Mesendoderm (in vitro differentiated cells): ENCODE measurements at places on chromosomes 3 and 15.

DNA sequence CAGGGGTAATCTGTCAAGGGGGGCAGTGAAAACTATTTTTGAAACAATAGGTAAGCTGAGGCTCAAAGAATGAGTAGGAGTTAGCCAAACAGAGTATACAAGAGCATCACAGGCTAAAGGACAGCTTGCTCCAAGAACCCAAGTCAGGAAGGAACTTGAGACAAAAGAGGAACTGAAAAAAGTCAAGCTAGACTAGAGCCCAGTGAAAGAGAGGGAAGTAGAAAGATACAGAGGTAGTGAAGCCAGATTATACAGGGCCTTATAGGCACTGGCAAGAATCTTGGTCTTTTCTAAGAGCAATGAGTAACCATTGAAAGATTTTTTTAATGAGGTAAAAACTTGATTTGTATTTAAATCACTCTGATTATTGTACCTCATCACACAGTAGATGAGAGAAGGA lies 69.9 kb downstream of the FILIP1L start:
- no peak for DNase-seq

GRCh38 chr3:12627370-12627769 lies 36.5 kb downstream of the RAF1 start:
- no peak for DNase-seq

DNA sequence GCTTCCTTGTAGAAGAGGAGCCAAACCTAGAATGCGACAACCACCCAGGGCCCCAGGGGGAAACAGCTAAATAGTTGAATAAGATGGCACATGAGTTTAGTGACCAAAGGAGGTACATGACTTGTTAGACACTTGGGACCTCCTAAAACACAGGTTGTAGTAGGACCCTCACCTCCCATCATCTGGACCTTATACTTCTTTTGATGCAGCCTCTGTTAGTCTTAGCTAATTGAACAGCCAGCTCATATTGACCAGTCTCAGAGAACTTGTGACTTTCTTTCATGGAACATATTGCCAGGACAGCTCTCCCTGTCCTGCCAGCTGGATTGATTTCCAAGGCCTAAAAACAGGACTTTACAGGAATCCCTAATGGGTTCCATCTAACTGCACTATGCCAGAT lies 45.0 kb downstream of the SPSB4 start:
- DNase-seq = no peak

DNA sequence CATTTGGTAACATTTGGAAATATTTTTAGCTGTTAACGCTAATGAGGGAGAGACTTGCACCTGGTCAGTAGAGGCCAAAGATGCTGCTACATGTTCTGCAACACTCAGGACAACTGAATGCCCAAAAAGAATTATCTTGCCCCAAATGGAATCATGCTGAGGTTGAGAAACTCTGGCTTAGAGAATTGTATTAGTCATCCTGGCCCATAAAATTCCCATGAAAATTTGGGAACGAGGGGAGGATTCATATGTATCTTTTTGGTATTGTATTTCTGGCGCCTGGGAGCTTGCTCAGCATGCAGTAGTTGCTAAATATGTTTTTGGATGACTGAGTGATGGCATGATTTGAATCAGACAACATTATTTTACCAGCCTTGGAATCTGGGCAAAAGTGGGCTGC lies 59.9 kb downstream of the CHL1 start:
- no peak for DNase-seq

DNA sequence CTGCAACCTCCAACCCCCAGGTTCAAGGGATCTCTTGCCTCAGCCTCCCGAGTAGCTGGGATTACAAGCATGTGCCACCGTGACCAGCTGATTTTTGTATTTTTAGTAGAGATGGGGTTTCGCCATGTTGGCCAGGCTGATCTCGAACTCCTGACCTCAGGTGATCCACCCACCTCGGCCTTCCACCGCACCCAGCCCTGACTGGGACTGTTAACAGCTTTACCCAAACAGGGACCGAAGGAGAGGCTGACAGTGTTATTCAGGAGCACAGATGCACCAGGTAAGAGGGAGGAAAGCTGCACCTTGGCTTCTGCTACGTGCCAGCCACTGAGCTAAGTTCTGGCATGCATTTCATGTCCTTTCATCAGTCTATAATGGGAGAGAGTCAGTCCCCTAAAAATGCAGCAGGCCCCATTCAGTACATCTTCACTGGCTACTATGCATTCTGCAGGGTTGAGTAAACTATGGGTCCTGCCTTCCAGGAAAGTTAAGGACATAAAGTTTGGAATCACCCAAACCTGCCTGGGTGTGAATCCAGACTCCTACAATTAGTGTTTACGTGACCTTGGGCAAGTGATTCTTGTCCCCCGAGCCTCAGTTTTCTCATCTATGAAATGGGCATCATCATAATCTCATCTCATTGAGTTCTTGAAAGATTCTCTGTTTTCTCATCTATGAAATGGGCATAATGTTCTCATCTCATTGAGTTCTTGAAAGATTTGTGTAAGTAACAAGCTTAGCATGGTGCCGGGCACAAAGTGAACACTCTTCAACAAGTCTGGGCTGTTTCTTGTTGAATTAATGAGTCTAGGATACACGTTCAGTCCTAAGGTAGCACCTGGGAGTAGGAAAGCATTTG lies 82.2 kb downstream of the CPN2 start:
- no peak for DNase-seq

DNA sequence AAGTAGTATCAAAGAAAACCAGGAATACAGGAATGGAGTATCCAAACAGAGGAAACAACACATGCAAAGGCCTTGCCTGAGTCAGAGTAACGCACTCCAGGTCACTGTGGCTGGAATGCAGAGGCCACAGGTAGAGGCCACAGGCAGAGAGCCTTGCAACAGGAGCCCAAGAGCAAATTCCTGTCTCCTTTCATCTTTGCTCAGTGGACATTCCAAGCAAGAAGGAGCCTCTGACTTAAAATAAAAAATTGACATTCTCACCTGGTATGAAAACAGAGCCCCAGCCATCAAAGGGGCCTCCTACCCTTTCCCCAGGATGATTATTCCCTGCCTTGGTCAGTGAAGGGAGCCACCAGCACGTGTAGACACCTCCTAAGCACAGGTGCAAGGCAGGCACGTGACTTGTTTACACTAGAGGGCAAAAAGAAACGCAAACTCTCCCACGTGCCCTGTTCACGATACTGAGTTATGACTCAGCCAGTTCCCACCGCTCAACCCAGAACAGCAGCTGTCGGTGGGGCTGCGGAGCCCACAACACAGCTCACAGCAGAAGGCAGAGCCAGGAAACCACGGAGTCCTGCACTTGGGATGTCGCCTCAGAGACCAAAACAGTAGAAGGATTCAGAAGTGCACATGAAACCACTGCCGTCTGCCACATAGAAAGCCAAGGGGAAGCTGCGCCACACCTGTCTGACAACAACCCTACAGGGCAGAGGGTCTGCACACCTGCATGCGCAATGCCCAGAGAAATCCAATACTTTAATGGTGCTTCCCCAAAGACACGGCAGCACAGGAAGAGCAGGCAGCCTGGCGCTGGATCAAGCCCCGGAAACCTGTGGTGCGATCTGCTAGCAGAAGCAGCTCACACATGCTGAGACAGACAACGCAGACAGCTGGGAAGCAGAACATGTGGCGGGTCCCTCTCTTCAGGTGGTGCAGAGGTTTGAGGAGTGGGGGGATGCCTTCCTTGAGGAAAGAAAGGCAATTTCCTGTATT lies 52.1 kb downstream of the ITGB5 start:
- DNase-seq = peak; percentile 94

- no peak for DNase-seq
Measured at GRCh38 chr3:87120236-87120635, 106.9 kb upstream of the CHMP2B start.

DNA sequence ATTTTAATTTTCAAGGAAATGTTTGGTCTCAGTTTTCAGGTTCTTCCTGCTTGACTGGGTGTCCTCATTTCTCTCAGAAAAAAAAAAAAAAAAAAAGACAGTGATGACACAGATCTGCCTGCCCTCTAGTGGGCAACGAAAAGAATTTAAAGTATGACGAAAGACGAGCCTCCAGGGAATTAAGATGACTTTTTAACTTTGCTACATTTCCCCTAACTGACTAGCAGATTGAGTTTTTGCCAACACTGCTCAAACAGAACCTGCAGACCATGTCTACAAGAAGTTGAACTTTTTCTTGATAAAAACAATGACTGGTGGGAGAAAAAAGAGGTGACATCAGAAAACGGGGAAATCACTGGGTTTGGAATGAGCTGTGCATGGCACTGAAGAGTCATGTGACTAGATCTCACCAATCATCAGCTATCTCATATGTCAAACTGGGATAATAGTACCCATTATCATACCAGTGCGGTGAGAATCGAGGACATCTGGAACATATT lies 40.8 kb downstream of the EOMES start:
- peak; percentile 88 for DNase-seq

- no peak for DNase-seq
Measured at GRCh38 chr3:53104762-53105161, 25.5 kb downstream of the RFT1 start.

- no peak for DNase-seq
Measured at GRCh38 chr3:126446791-126447190, 28.9 kb downstream of the ZXDC start.

GRCh38 chr3:195107593-195107992 lies 163.4 kb downstream of the XXYLT1 start:
- DNase-seq = no peak

DNA sequence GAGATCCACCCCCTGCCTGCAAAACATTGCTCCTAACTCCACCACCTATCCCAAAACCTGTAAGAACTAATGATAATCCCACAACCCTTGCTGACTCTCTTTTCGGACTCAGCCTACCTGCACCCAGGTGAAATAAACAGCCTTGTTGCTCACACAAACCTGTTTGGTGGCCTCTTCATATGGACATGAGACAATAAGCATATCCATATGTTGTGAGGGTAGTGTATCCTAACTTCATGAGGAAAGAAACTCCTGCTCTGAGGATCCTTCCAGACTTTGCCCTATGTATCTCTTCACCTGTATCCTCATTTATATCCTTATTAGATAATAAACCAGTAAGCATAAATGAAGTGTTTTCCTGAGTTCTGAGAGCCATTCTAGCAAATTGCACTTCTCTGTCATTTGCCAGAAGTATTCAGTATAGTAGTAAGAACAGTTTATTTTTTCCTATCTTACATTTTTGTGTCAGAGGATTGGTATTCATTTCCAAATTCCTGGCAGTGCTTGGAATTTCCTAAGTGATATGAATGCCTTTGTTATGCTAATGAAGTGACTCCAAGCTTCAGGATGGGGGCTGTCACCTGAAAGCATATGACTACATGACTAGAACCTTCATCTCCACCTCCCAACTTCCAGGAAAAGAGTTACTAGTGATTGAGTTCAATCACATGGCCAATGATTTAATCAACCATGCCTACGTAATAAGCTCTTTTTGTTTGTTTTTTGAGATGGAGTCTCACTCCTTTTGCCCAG lies 30.2 kb downstream of the TTBK2 start:
- DNase-seq = peak; percentile 97

- no peak for DNase-seq
Measured at GRCh38 chr15:35545316-35545823, 595 bp downstream of the DPH6 start.

- no peak for DNase-seq
Measured at GRCh38 chr15:85412066-85412465, 31.7 kb downstream of the AKAP13 start.

GRCh38 chr3:193948459-193948858 lies 187.5 kb upstream of the HES1 start:
- no peak for DNase-seq

GRCh38 chr3:29141918-29142275 lies 139.0 kb upstream of the RBMS3 start:
- peak; percentile 74 for DNase-seq

DNA sequence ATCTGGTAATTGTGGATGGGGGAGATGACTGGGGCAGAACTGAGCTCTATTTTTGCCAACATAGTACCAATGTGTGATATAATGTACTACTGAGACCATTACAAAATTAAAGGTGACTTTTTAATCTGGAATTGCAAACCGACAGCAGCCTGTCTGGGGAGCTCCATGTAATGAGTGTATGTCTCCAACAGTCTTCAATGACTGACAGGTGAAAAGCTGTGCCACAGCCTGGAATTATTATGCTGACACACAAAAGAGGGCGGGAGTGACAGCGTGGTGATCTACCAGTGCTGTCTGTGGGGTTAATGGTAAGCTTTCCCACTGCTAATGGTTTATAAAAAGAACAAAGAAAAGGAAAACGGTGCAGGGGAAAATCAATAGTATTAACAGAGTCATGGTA lies 143.4 kb downstream of the CLSTN2 start:
- no peak for DNase-seq

GRCh38 chr3:135784557-135784956 lies 181.0 kb upstream of the PPP2R3A start:
- no peak for DNase-seq

DNA sequence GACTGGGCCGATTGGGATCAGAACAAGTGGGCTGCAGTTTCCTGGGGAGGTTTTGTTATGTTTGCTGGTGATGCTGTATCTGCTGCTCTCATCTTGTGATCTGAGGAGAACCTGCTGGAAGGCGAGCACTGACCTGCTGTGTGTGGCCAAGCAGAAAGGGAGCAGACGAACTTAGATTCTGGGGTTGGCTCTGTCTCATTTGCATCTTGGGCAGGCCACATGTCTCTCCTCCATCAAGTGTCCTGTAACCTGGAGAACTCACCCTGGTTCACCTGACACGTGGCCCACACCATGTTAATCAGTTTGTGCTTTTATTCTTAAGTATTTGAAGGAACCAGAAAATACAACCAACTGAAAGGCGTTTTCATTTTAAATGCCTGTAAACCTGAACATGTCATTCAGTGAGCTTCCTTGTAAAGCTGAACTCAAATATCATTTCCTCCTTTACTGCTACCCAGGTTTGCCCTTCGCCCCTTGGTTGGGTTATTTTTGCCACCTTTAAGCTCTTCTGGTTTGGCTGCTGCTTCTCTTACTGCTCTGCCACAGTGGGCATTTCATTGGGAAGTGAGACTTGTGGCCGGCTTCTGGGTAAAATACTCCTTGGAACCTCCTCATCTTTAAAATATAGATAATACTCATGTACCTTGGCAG lies 33.5 kb upstream of the TRAK1 start:
- no peak for DNase-seq

DNA sequence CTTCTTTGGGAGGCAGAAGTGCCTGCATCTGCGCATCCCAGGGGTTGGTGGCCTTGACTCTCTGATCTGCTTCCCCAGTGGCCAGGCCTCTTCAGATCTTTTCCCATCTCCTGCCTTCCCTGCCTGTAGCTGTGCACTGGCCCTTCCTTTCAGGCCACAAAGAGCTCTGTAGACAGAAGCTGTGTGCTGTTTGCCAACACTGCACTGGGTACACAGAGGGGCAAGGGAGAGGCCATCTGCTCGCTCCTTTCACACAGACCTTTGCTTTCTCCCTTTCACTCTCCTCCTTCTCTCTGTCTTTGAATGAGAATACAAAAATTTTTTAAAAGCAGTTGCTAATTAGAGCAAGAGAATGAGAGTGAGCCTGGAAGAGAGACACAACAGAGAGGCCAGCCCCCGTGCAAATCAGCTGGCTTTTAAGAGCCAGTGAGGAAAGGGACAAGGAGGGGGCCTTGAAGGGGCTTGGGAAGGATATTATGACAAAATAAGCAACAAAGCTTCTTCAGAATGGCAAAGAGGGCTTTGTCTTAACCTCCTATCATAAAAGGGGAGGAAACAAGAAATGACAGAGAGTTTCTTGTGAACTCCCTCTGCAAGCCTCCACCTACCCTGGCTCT lies 170.9 kb downstream of the EPHB1 start:
- no peak for DNase-seq
